ENCODE measurements at places on chromosomes 13 and 19.

- H3K36me3 ChIP-seq = peaks cover 13% of the 10 kb centered on the region
- H3K27ac ChIP-seq = no peak overlapping the region
- H3K4me1 ChIP-seq = peaks cover 9% of the 10 kb centered on the region
- H3K4me3 ChIP-seq = no peak overlapping the region
- H3K27me3 ChIP-seq = no peaks in the 10 kb centered on the region
These were observed 7.5 kb upstream of the BCAT2 start for GRCh38 chr19:48818234-48818820.

GRCh38 chr13:29909975-29910674, 59.7 kb upstream of the UBL3 start:
- peaks cover 2% of the 10 kb centered on the region for H3K4me1 ChIP-seq
- H3K4me3 ChIP-seq = no peak overlapping the region
- DNase-seq = peak; percentile 76
- H3K27me3 ChIP-seq = no peaks in the 10 kb centered on the region
- no peak overlapping the region for H3K27ac ChIP-seq

DNA sequence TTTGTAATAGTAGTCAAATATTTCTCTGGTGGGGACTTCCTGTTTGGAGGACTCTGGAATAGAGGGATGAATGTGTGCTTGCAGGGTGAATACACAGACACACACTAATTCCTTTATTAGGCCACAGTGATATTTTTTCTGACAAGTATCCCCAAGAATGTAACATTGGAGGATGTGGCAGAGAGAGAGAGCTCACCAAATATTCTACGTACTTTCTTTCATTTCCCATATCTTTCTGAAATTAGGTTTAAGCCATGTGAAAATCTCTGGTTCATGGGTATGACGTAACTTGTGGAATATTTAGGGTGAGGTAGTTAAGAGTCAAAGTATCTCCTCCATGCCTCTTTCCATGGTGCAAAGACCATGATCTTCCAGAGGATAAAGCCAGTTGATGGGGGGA, 463.4 kb downstream of the DIAPH3 start:
- H3K4me1 ChIP-seq = no peaks in the 10 kb centered on the region
- DNase-seq = no peak
- H3K27ac ChIP-seq = peak overlapping the region; percentile 9
- no peak overlapping the region for H3K4me3 ChIP-seq

GRCh38 chr13:70339738-70340137, 231.5 kb upstream of the KLHL1 start:
- peak; percentile 45 for DNase-seq
- no peak overlapping the region for H3K4me3 ChIP-seq
- no peaks in the 10 kb centered on the region for H3K4me1 ChIP-seq
- no peak overlapping the region for H3K27ac ChIP-seq
- no peaks in the 10 kb centered on the region for H3K36me3 ChIP-seq
- no peaks in the 10 kb centered on the region for H3K27me3 ChIP-seq

- no peak overlapping the region for H3K4me3 ChIP-seq
- H3K36me3 ChIP-seq = no peaks in the 10 kb centered on the region
- no peaks in the 10 kb centered on the region for H3K27me3 ChIP-seq
- H3K4me1 ChIP-seq = no peaks in the 10 kb centered on the region
- no peak overlapping the region for H3K27ac ChIP-seq
These were observed 35.9 kb downstream of the OXGR1 start for GRCh38 chr13:96958286-96958891.

- H3K27me3 ChIP-seq = no peaks in the 10 kb centered on the region
- no peak for DNase-seq
These were observed 282.0 kb downstream of the DNAJC15 start for GRCh38 chr13:43305416-43305815.

DNA sequence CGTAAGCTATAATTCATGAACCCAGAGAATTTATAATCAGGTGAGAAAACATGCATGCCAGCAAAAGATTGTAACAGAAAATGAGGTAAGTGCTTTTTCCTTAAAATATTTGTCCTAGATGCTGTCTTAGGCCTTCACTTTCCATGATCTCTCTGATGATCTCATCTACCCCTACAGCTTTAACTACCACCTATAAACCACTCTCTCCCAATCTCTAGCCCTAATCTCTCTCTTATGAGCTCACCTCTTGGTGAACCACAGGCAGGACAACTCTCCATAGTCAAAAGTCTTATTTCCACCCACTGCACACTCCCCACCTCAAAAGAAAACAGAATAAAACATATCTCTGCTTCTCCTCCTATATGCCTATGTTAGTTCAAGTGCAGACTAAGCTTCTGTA, 137.1 kb downstream of the SLC7A1 start:
- H3K27ac ChIP-seq = no peak overlapping the region
- H3K27me3 ChIP-seq = peaks cover 12% of the 10 kb centered on the region
- peaks cover 2% of the 10 kb centered on the region for H3K4me1 ChIP-seq
- H3K4me3 ChIP-seq = no peak overlapping the region

DNA sequence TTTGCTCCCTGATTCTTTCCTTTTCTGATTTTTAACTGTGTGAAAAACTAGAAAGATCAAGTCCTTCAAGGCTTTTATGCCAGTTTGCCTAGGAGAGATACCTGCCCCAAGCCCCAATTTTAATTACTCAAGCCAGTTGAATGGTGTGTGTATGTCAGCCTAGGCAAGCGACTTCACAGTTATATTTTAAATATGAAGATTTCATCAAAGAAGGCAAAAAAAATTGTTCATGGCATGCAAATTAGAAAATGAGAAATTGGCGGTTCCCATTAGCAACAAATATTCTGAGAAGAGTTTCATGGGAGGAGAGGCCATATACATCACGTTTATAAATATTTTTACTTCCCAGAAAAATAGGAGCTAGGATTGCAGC, 167.6 kb downstream of the SLC7A1 start:
- H3K36me3 ChIP-seq = no peaks in the 10 kb centered on the region
- H3K27me3 ChIP-seq = peaks cover 41% of the 10 kb centered on the region
- H3K4me1 ChIP-seq = peaks cover 6% of the 10 kb centered on the region
- no peak for DNase-seq
- no peak overlapping the region for H3K27ac ChIP-seq

DNA sequence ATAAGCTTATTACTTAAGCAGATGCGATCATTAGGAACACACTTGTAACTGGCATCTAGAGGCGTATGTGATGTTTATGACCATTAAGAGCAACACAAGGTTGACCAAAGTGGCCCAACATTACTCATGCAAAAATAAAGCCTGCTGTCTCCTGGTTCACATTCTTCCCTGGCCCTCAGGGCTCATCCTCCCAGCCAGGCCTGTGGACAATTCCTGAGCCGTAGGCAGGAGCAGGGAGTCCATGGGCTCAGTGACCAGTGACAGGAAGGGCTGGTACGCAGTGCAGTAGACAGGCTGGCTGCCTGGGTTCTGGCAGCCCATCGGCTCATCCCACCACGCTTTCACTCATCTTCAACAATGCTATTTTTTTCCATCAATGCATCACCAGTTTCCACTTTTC, 106.0 kb downstream of the STK24 start:
- peaks cover 31% of the 10 kb centered on the region for H3K36me3 ChIP-seq
- no peaks in the 10 kb centered on the region for H3K27me3 ChIP-seq
- no peak overlapping the region for H3K27ac ChIP-seq
- no peak overlapping the region for H3K4me3 ChIP-seq
- H3K4me1 ChIP-seq = peaks cover 6% of the 10 kb centered on the region

- H3K27ac ChIP-seq = no peak overlapping the region
- H3K36me3 ChIP-seq = peaks cover 5% of the 10 kb centered on the region
- no peak overlapping the region for H3K4me3 ChIP-seq
- no peaks in the 10 kb centered on the region for H3K27me3 ChIP-seq
- peaks cover 13% of the 10 kb centered on the region for H3K4me1 ChIP-seq
These were observed 43.2 kb upstream of the RANBP3 start for GRCh38 chr19:6020972-6021805.

DNA sequence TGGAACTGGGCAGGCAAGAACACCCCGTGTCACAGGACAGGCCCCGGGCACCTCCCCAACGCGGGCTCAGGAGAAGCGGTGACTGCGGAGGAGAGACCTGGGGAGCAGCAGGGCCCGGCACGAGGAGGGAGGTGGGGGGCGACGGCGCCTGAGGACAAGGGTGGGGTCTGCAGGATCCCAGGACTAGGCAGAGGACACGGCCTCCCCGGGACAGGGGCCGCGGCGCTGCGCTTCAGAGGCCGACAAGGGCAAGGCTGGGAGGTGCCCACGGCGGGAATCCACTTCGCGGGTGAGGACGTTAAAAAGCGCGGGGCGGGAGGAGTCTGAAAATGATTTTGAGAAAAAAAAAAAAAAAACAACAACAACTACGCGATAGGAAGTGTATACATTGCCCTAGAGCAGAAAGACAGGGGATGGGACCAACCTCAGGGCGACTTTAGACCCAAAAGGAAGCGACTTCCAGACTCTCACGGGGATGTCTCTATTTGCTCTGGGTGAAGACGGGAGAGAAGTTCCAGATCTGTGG, 44.9 kb downstream of the ZNF611 start:
- no peak for DNase-seq
- peak overlapping the region; percentile 83 for H3K4me3 ChIP-seq
- H3K27ac ChIP-seq = peak overlapping the region; percentile 64
- no peaks in the 10 kb centered on the region for H3K27me3 ChIP-seq
- H3K4me1 ChIP-seq = peaks cover 10% of the 10 kb centered on the region
- no peaks in the 10 kb centered on the region for H3K36me3 ChIP-seq

DNA sequence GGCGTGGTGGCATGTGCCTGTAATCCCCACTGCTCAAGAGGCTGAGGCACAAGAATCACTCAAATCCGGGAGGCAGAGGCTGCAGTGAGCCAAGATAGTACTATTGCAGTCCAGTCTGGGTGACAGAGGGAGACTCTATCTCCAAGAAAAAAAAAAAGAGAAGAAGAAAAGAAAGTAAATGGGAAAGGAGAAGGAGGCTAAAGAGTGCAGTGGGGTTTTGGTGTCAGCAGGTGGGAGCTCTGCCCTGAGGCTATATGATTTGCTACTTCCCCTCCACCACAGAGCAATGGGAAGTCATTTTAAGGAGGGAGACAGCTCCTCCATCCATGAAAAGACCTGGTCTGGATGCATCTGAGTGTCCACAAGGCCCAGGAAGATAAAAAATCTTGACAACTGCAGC, 23.1 kb downstream of the UNC13A start:
- no peaks in the 10 kb centered on the region for H3K4me1 ChIP-seq
- H3K36me3 ChIP-seq = no peaks in the 10 kb centered on the region
- no peak overlapping the region for H3K27ac ChIP-seq

DNA sequence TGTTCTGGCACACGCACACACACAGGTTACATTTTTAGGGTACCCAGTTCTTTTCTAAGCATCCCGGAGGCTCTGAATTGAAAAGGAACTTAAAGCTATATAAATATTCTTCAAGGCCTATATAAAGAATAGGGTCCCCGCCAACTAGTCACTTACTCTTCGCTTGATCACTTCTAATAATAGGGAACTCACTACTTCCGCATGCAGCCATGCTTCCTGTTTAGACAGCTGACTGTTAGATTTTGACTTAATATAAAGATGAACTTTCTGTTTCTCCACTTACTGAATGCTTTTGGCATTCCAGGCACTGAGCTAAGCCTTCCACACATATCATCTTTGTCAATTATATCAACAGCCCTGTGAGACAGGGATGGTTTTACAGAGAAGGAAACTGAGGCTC, 259.6 kb downstream of the TSHZ3 start:
- DNase-seq = no peak
- no peaks in the 10 kb centered on the region for H3K4me1 ChIP-seq
- no peak overlapping the region for H3K27ac ChIP-seq
- H3K27me3 ChIP-seq = no peaks in the 10 kb centered on the region

- no peaks in the 10 kb centered on the region for H3K36me3 ChIP-seq
- H3K4me1 ChIP-seq = peaks cover 27% of the 10 kb centered on the region
- peak overlapping the region; percentile 23 for H3K4me3 ChIP-seq
- peaks cover 16% of the 10 kb centered on the region for H3K27me3 ChIP-seq
These were observed 3.9 kb upstream of the TTC9B start for GRCh38 chr19:40221858-40222619.

GRCh38 chr19:31963746-31964145, 381.7 kb upstream of the ZNF507 start:
- no peak for DNase-seq
- H3K27me3 ChIP-seq = no peaks in the 10 kb centered on the region
- H3K4me1 ChIP-seq = no peaks in the 10 kb centered on the region
- H3K27ac ChIP-seq = no peak overlapping the region
- H3K4me3 ChIP-seq = no peak overlapping the region
- H3K36me3 ChIP-seq = no peaks in the 10 kb centered on the region

DNA sequence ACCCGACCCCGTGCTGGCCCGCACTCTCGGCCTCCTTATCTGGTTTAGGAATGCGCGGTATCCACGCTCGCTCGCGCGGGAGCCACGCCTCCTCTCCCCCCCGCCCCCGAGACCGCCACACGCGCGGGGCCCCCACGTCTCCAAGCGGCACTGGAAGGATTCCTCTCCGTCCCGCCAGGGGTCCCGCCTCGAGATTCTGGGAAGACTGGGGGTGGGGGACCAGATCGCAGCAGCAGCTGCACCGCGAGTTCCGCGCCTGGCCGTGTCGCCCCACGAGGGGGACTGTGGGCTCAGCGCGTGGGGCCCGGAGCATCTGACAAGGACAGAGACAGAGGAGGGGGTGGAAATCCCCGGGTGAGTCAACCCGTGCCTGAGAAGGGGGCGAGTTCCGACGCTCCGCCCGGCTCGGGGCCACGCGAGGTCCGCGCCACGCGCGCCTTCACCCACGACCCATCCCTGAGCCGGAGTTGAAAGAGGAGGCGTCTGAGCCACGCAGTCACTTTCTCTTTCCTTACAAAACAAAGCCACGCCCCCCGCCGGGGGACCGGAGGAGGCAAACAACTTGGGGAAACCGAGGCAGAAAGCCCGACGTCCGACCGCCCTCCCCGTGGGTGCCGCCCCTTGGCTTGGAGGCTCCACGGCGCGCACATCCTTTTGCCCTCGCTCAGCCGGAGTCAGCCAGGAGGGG, 814 bp downstream of the S1PR2 start:
- H3K27me3 ChIP-seq = no peaks in the 10 kb centered on the region
- H3K27ac ChIP-seq = no peak overlapping the region
- DNase-seq = peak; percentile 56
- peaks cover 13% of the 10 kb centered on the region for H3K4me1 ChIP-seq

DNA sequence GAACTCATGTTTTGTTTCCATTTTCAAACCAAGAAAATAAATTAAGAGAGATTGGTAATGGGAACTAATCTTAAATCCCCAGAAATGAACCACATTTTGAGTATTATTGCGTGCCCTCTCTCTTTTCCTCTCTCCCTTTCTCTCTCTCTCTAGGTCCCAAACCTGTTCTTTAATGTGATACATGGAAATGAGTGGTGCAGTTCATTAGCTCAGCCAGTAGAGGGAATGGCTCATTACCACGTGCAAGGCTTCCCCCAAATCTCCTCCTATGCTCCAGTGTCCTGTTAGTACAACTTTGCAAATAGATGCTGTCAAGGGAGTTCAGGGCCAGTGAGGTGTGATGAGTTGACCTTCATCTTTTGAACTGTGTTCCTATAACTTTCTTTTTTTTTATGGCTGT, 178.4 kb downstream of the FGF9 start:
- DNase-seq = peak; percentile 3
- H3K4me3 ChIP-seq = no peak overlapping the region
- no peaks in the 10 kb centered on the region for H3K36me3 ChIP-seq
- H3K27me3 ChIP-seq = no peaks in the 10 kb centered on the region

GRCh38 chr13:80706164-80706471, 365.2 kb upstream of the SPRY2 start:
- no peak for DNase-seq
- H3K4me3 ChIP-seq = no peak overlapping the region
- no peak overlapping the region for H3K27ac ChIP-seq
- no peaks in the 10 kb centered on the region for H3K4me1 ChIP-seq
- H3K36me3 ChIP-seq = no peaks in the 10 kb centered on the region

- H3K36me3 ChIP-seq = no peaks in the 10 kb centered on the region
- H3K27ac ChIP-seq = no peak overlapping the region
- H3K27me3 ChIP-seq = no peaks in the 10 kb centered on the region
- no peaks in the 10 kb centered on the region for H3K4me1 ChIP-seq
- no peak for DNase-seq
These were observed 357.7 kb downstream of the LMO7 start for GRCh38 chr13:75993823-75994222.
